ENCODE measurements at places on chromosomes 1 and 21.

DNA sequence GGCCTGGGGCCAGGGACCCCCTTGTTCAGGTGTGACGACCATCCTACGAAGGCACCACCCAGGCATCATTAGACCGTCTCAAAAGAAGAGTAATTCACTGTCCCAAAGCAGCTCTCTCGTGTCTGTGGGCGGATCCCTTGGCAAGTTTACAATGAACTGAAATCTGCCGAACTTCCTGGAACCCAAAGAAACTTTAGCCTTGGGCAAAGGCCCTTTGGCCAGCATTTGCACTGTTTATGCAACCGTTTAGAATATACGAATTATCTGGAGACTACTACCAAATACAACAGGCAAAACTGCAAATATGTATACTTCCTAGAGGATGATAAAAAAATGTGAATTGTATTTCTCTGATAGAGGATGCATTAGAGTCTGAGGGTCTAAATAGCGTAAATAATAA, 1.4 kb upstream of the SOD1 start:
- DNase-seq, result no peak

DNA sequence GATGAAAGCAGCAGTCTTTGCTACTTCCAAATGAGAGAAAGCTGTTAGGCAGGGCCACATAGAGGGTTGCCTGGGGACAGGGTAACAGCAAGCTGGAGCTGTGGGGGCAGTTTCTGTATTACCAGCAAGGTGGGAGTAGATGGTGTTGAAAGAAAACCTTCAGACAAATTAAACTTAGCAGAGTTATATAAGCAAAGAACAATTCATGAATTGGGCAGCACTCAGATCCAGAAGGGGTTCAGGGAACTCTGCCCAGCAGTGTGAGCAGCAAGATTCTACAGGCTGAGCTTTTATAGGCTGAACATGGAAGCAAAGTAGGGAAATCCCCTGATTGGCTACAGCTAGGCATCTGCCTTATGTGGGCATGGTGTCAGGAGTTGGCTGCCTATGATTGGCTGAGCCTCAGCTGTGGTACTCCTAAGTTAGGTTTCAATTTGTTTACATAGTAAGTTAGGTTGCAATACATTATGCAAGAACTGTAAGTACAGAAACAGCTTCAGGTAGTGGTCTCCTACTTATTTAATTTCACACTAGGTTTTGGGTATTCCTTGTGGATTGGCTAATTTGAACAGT, 64.1 kb upstream of the TMPRSS2 start:
- DNase-seq, result no peak

GRCh38 chr1:95604771-95605170, 370.8 kb downstream of the RWDD3 start:
- no peak for DNase-seq

- no peak for DNase-seq
Observed at GRCh38 chr1:114700036-114700600, 4.8 kb upstream of the AMPD1 start.

DNA sequence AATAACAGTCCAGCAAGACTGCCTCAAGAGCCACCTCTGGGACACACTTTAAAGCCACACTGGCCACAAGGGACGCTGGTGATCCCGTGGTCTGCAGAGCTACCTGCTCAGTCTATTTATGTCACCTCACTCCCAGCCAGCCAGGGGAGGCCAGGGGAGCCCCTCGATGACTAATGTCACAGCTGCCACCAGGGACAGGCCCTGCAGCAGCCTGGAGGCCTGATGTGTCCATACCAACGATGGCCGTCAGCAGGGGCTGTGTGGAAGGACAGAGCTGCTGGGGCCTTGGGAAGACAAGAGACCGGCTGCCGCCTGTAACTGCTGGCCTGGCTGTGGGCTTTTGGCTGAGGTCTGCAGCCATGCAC, 71.0 kb downstream of the SIK1 start:
- DNase-seq, result no peak

GRCh38 chr1:37354876-37355650, 119.3 kb upstream of the ZC3H12A start:
- DNase-seq, result no peak

DNA sequence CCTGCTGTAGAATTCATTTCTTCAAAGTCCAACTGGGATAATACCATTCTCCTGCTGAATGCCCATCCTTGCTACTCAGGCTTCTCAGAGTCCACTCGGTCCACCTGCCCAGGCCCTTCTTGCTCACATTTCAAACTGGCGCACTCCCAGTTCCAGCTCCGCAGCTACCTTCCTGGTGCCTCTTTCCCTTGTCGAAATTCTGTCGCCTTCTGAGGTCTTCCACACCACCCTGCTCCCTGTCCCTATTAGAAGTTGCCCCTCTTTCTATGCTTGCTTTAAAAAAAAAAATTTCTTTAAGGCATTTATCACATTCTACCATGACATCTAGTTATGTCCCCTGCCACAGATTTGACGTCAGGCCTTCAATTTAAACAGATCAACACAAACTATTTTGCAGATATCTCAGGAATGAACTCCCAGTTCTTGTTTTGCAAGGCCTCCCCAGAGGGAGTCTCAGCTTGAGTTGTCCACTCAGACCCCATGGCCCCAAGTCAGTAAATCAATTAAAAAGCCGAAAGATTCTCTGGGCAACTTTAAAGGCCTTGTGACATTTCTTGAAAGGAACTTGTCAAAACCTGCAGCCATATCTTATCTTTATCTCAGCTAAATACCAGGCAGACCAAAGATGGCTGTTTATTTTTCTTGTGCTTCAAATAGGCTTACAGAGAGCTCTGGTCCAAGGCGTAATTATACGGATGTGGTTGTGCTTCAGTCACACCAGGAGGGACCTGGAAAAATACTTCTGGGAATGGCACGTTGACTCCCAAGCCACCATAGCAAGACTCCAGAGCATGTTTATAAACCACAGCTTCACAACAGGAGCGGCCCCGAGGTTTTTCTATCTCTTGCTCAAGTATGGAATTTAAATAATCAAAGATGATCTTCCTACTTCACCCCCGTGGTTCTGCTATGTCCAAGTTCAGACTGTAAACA, 2.2 kb downstream of the FAM89A start:
- no peak for DNase-seq

- DNase-seq, result no peak
Observed at GRCh38 chr1:218743861-218744505, 398.8 kb downstream of the TGFB2 start.

- DNase-seq, result no peak
Observed at GRCh38 chr1:77475641-77476040, 193.8 kb downstream of the AK5 start.

Measured in activated CD4-positive, alpha-beta T cell treated with anti-CD3 and anti-CD28 coated beads, Interleukin-2, amount 50 U/mL, for 1 hour (primary cell).